ENCODE measurements at places on chromosomes 3 and 15. TPM values are rescaled to one million over a fixed set of nuclear protein-coding genes. Genes with fewer than 3 reads are reported as not detected.
A peak's percentile ranks its signal among the peaks of the same experiment; 100 is the strongest.

The CHRNA5 gene
- total RNA-seq: 1.3 TPM

The BCL6 gene
- total RNA-seq: 6.8 TPM

The TMA7 gene
- total RNA-seq: 190 TPM

DNA sequence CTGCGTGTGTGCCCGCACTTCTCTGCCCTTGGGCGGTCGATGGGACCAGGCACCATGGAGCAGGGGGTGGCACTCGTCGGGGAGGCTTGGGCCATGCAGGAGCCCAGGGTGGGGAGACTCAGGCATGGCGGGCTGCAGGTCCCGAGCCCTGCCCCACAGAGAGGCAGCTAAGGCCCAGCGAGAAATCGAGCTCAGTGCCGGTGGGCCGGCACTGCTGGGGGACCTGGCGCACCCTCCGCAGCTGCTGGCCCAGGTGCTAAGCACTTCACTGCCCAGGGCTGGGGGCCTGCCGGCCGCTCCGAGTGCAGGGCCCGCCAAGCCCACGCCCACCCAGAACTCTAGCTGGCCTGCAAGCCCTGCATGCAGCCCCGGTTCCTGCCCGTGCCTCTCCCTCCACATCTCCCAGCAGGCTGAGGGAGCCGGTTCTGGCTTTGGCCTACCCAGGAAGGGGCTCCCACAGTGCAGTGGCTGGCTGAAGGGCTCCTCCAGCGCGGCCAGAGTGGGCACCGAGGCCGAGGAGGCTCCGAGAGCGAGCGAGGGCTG, 553 bp upstream of the RTP4 start:
- no peak for DNase-seq

DNA sequence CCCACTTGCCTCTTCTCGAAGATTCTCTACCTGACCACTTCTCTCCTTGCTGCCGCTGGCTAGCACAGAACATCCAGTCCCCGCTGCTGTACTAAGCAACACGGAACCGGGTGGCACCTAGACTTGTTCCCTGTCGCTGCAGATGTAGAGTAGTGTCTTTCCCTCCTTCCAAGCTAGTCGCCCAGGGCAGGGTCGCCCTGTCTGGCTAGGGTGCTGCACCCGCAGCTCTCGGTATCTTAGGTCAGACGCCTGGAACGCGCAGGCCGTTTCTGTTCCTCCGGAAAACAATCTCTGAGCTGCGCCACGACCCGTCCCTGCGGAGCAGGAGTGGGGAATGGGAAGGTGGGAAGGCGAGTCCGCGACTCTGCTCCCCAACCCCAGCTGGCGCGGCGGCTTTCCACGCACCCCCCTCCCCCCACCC, 758 bp upstream of the SNX33 start:
- no peak for DNase-seq

DNA sequence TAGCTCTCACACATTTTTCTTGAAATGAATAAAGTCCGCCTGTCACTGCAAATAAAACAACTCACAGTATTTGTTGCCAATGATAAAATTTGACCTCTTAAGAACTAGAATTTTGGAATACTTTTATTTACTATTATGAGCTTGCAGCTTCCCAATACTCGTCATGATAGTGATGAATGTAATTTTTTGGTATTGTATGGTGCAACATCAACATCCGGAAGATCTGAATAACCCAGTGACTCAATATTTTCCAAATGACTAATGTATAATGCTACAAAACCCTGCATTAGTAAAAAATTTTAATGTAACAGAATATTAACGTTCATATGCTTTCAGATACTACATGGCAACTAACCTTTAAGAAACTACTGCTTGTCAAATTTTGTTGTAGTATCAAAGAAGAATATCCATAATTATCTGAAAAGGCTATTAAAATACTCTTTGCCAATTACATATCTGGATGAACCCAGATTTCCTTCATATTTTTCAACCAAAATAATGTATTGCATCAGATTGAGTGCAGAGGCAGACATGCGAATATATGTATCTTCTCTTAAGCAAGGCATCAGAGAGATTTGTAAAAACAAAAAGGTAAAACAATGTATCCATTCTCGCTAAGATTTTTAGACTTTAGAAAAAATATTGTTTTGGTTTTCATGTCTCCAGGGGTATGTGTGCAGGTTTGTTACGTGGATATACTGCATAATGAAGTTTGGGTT, 95.3 kb downstream of the IGF2BP2 start:
- DNase-seq: peak; percentile 97

GRCh38 chr15:100090411-100090810, 251.4 kb downstream of the ADAMTS17 start:
- DNase-seq: no peak

- no peak for DNase-seq
Observed at GRCh38 chr3:35651426-35651825, 12.1 kb downstream of the ARPP21 start.

GRCh38 chr15:79897380-79897678, 515 bp upstream of the MTHFS start:
- peak; percentile 35 for DNase-seq

DNA sequence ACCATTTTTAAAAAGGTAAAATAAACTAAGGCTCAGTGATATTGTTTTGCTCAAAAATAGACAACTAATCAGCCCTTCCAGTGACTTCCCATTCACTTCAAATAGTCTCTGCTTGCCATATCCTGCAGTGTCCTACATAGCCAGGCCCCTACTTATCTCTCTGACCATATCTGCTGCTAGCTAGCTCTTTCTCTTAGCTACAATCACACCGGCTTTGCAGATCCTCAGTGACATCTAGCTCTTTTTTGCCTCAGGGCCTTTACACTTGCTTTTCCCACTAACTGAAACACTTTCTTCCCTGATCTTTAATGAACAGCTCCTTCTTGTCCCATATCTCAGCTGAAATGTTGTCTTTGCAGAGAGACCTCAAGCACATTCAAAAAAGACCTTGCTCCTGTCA, 161.3 kb downstream of the IL5RA start:
- no peak for DNase-seq

GRCh38 chr3:161452179-161452578, 44.4 kb upstream of the OTOL1 start:
- DNase-seq: no peak

DNA sequence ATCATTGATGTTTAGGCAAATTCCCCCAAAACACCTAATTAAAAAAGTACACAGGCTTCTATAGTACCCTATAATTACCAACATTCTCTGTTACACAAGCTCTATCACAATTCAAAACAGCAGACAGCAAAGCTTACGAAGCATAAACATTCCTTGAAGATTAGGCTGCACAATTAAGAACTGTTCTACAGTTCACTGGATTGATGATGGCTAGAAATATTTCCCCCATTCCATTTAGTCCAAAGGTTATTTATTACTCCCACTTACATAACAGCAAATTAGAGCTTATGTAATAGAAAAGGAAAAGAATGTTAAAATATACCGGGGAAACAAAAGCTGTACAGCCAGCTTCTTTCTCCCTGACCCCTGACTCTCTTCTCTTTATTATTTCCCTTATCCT, 49.3 kb downstream of the UACA start:
- DNase-seq: no peak

- no peak for DNase-seq
Observed at GRCh38 chr3:156120528-156121251, at the start of gene KCNAB1. Gene KCNAB1, plus strand, starts transcription at chr3:156120578.

DNA sequence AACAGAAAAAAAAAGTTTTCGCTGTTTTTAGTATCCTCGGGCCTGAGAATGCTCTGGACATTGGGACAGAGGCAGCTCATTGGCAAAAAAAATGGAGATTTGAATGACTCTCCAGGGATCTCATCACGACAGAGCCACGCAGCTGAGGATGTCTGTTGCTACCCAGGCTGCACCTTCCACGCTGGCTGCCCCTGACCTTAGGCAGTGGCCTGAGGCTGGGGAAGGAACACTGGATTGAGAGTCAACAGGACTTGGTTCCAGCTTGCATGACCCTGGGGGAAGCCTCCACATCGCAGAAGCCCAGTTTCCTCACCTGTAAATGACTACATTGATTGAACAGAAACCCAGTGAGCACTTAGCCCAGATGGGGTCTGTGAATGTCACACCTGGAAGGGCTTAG, 8.7 kb upstream of the ACSBG1 start:
- DNase-seq: no peak

DNA sequence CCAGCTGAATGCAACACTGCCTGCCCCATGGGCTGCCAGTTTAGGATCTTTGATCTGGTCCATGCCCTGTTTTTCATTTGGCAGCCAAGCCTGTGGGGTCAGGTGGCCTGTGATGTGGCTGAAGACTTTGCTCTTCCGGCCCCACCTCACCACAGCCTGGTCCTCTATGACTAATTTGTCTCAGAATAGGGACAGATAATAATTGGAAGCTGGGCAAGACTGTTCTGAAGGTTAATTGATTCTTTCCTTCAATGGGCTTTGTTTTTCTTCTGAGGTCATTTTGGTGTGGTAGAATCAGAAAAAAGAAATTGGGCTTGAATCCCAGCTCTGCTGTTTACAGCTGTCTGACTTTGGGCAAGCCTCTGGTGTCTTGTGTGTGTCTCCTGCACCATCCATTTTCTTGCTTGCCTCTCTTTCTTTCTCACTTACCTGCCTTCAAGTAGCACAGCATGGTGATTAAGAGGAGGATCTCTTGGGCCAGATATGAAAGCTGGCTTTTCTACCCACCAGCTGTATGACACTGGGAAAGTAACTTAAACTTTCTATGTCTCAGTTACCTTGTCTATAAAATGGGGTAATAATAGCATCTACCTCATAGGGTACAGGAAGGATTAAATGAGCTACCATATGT, 24.2 kb downstream of the ABHD2 start:
- no peak for DNase-seq

DNA sequence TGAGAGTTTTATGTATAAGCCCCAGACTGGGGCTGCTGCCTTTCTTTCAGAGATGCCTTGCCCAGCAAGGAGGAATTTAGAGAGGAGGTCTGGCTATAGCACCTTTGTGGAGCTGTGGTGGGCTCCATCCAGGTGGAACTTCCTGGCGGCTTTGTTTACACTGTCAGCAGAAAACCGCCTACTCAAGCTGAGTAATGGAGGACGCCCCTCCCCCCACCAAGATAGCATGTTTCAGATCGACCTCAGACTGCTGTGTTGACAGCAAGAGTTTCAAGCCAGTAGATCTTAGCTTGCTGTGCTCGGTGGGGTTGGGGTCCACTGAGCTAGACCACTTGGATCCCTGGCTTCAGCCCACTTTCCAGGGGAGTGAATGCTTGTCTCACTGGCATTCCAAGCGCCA, 155.6 kb downstream of the STXBP5L start:
- no peak for DNase-seq

DNA sequence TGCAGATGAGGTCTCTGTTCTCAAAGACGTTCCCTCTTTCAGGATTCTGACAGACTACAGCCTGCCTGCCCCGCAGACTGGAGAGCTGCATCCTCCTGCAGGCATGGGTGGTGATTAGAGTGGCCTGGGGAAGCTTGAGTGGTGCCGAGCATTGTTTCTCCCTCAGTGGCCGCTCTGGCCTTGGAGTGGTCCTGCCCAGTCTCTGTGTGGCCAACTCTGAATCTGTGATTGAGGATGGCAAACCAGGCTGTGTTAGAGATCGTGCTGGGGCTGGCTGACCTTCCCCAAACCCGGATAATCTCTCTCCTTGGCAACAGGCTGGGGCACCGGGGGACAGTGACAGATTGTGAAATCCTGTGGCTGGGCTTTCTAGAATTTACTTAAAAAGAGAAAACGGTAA, 11.0 kb upstream of the ADCY5 start:
- DNase-seq: no peak

DNA sequence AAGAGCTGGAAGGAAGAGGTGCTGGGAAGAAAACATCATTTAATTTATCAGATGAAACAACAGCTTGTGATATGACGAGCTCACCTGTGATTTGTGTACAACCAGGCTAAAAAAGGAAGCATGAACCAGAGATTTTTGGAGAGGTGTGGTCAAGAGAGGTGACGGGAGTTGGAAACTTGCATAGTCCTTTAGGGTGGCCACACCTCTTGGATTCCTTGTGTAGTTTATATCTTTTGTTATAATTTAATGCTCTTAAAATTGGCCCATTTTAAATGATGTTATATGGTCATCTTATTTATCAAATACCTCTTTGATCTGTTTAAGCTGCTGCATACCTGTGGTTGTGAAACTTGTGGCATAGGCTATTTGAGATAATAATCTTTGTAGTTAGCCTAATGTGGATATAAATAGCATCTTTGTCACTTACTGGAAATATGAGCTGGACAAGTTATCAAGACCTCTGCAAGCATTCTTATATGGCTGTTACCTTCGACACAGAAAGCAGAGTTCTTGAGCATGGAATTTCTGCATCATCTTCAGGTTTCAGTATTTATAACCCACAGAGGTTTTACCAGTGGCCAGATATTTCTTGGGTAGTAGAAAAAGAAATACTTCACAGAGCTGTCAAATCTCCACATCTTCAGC, 49.1 kb downstream of the IL1RAP start:
- no peak for DNase-seq

DNA sequence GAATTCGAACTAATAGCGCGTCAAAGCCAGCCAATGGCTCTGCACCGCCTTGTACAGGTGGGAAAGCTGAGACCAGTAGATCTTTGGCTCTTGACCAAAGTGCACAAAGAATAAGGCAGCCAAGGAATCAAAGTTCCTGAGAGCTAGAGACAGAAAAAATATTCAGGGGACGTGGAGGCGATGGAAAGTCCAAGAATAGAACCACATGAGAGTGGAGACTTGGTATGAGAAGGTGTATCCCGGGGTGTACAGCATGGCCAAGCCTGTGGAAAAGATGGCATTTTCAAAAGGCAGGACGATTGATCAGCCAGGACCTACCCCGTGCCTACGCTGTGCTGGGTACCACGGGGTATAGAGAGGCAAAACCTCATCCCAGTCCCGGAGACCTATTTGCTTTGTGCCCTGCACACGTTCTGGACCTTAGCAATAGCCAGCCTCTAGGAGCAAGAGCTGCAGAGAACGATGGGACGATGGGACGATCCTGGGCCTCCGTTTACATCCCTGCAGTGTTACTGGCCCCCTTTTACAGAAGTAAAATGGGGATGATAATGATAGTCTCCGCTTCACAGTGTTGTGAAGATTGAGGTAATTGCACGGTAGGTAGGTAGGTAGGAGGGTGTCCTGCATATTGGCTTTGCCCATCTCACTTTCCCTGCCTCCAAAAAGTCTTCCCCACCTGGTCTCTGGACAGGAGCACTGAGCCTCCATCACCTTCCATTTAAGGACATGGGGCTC, 583 bp upstream of the RBSN start:
- no peak for DNase-seq

- DNase-seq: no peak
Observed at GRCh38 chr3:137737208-137737607, 26.9 kb upstream of the SOX14 start.

GRCh38 chr3:56862352-56863062, 60.8 kb upstream of the ARHGEF3 start:
- peak; percentile 89 for DNase-seq

DNA sequence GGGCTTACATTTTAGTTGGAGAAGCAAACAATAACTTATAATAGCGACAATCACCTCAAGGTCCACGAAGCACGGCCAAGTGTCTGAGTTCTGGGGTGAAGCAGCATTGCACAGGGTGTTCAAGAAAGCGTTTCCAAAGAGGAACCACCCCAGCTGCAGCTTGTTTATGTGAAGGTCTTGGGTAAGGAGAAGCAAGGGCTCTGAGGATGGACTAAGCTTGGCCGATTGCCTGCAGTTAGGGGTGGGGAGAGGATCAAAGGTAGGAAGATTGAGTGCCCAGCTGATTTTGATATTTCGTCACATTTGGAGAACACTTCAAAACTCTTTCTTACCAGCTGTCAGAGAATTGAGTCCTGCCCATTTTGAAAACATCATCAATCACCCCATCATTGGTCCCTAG, 321.6 kb upstream of the DNAJC19 start:
- DNase-seq: no peak

Measured in bronchial epithelial cell (primary cell).